ENCODE measurements at places on chromosomes 2 and 18. TPM values are rescaled to one million over a fixed set of nuclear protein-coding genes. Genes with fewer than 3 reads are reported as not detected.

- no peak for DNase-seq
Observed at GRCh38 chr2:82256288-82256687, 1951.7 kb upstream of the LRRTM1 start.

GRCh38 chr2:83162421-83162820 is 1296.7 kb downstream of the SUCLG1 start:
- no peak for DNase-seq

DNA sequence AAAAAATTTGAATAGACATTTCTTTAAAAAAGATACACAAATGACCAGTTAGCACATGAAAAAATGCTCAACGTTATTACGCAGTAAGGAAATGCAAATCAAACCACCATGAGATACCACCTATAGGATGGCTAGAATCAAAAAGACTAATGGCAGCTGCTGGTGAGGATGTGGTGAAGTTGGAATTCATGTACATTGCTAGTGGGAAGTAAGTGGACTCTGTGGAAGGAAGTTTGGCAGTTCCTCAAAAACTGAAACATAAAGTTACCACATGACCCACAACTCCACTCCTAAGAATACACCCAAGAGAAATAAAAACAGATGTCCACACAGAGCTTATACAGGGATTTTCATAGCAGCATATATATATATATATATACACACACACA is 51.2 kb downstream of the MBP start:
- no peak for DNase-seq

GRCh38 chr18:10056506-10056905 is 142.7 kb downstream of the VAPA start:
- no peak for DNase-seq

- no peak for DNase-seq
Observed at GRCh38 chr2:11996618-11997017, 250.2 kb downstream of the LPIN1 start.

DNA sequence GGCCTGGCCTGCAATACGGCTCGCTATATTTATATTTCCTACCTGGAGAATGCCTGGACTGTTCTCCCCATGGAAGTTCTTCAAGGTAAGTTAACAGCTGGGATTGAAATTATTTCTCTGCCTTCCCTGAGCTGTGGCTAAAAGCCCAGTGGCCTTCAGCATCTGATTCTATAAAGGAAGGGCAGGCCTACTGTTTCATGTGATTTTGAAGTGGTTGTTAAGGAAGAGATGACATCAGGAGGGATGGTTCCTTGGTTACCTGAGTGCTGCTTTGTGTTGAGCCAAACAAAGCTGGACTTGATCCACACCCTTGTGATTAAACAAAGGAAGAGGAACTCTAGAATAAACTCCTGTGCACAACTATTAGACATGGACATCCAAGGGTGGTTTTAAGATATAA is 61.6 kb downstream of the MFSD6 start:
- no peak for DNase-seq

The UGT1A5 gene
- total RNA-seq = not detected

DNA sequence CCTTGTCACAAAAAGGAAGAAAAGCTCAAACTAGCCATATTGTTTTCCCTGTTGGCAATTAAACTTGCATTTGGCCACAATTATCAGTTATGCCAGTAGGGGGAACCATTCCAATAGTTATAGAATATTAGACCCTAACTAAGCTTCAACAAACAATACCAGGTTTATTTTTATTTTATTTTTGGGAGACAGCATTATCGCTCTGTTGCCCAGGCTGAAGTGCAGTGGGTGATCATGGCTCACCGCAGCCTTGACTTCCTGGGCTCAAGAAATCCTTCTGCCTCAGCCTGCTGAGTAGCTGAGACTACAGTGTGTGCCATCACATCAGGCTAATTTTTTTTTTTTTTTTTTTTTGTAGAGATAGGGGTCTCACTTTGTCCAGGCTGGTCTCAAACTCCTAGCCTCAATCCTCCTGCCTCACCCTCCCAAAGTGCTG is 102.1 kb downstream of the ATAD2B start:
- DNase-seq = no peak

DNA sequence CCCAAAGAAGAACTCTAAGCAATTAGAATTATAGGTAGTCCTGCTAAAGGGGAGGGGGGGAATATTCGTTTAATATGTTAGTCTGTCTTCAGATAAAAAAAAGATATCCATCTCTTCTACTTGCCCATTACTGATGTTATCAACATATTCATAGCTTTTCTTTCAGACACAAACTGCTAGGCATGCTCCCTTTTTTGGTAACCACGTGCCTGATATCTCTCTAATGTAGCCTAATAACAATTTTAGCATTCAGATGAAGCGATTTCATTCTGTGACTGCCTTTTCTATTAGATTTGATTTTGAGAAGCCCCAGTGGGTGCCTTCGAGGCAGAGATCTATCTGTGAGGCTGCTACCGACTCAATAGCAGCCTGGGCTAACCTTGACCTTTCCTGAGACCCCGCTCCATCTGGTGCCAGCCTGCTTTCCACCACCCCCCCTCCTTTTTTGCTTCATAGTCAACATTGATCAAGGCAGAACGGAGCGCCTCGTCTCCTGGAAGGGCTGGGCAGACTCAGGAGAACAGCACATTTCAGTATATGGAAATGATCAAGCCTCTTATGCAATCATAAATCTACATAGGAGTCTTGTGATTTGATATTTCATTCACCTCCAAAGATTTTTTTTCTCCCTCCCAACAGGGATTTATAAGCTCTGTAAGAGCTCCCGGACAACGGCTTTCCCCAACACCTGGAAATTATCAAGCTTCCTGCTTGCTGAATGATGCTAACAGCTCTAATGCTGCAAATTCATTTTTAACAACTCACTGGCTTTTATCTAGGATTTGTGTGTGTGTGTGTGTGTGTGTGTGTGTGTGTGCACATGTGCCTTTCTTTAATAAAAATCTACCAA is 14.7 kb upstream of the BCL11A start:
- DNase-seq = no peak
